ENCODE measurements at places on chromosomes 4 and X.

DNA sequence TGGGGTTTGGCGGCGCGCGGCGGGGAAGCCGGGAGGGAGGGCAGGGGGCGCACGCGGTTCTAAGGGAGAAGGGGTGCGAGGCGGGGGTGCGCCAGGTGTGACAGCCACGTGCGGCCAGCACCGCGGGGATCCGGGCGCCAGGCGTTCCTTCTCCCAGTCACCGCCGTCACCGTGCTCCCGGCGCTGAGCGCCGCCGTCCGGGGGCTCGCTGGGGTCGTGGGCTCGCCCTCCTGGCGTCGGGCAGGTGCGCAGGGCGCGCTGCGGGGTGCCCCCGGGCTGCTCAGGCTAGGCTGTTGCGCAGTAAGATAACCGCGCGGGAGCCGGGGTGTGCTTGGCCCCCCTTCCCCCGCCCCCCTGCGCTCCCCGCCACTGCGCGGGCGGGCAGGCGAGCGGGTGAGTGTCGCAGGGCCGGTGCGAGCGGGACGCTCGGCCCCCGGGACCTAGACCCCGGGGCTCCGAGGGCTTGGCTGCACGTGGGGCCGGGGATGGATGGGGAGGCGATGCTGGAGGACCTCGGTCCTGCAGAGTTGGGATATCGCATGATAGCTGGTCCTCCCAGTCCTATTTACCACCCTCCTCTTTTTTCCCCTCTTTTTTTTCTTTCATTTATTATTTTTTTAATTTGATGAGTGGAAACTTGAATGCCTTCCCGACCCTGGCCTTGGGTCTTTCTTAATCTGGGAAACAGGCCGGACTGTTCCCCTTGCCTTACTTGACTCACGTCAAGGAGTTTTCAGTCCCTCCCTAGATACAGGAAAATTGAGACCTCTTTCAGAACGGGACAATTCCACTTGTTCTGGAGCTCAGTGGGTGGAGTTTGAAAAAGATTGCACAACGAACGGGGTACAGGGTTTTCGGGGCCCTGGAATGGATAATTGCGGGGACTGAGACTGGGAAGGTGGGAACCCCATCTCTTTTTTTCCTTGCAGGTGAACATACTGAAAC is 797 bp downstream of the TXLNG start:
- DNase-seq: no peak

DNA sequence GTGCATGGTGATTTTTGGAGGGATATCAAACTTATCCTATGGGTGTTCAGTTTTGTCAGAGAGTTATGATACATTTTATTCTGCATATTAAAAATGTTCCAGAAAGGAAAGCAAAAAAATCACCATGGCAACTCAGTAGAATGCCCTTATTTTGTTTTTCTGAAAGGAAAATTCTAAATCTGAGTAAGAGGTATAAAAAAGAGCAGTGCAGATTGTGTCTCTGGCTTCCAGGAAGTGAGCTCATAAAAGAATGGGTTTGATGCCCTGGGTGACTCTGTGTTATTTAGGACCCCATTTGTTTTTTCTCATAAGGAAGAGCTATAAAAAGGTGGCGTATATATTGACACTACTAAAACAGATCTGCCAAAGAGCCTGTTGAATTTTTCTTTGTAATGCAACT is 128.8 kb downstream of the UCHL1 start:
- DNase-seq: no peak

- DNase-seq: no peak
Measured at GRCh38 chr4:164700471-164700870, 53.5 kb upstream of the SMIM31 start.

DNA sequence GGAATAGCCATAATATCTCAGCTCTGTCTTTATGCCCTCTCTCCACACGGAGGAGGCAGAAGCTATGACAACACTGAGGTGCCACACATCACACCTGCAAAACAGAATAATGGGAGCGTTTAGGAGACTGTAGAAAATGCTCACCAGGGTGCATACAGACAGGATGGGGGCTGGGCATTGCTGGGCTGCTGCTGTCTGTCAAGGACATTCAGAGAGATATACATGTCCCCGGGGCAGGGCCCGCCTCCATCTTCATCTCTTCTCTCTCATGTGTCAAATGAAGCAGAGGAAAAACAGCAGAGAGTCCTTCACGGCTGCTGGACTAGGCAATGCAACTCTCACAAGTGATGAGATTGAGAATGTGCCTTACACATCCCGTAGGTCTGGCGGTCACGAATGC is 65.3 kb upstream of the DHRSX start:
- DNase-seq: no peak

GRCh38 chr4:7210824-7211223 is 18.5 kb downstream of the SORCS2 start:
- no peak for DNase-seq

DNA sequence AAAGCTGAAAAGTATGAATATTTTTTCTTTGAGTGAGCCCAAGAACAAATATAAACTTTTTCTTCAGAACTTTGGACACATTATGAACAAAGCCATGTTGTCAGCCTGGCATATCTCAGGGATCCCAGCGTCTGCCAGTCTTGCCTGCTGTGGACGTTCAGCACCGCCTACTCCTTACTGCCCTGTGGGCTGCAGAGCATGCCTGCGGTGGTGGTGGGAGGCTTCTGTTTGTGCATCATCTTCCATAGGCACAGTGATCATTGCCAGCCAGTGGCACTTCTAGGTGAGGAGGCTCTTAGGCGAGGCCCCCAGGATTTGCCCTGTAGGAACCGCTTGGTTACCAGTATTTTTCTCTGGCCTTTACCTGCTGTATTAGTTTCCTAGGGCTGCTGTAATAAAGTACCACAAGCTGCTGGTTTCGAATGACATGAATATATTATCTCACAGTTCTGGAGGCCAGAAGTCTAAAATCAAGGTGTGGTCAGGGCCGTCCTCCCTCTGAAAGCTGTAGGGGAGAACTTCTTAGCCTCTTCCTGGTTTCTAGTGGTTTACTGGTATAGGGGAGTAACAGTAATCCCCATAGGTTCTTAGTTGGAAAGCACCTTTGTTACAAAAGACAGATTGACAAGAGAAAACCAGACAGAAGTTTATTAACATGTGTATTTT is 15.4 kb downstream of the ANXA3 start:
- peak; percentile 39 for DNase-seq

GRCh38 chr4:46999566-46999965 is 6.2 kb upstream of the GABRA4 start:
- no peak for DNase-seq

DNA sequence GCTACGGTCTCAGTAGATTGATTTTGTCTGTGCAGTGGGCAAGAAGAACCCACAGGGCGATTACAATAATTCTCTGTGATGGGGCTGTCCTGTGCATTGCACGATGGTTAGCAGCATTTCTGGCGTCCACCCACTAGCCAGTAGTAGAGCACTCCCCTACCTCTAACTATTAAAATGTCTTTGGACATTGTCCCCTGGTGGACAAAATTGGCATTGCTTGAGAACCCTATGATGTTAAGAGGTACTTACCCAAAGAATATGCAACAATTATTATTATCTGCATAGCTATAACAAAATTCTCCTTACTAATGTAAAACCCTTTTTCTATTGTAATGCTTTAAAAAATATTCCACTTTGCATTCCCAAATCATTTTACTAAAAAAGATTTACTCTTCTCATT is 109.5 kb upstream of the VCX3A start:
- no peak for DNase-seq

- no peak for DNase-seq
Measured at GRCh38 chrX:49040376-49040955, 2.7 kb downstream of the TFE3 start.

- no peak for DNase-seq
Measured at GRCh38 chr4:75679876-75680575, 6.8 kb upstream of the G3BP2 start.

DNA sequence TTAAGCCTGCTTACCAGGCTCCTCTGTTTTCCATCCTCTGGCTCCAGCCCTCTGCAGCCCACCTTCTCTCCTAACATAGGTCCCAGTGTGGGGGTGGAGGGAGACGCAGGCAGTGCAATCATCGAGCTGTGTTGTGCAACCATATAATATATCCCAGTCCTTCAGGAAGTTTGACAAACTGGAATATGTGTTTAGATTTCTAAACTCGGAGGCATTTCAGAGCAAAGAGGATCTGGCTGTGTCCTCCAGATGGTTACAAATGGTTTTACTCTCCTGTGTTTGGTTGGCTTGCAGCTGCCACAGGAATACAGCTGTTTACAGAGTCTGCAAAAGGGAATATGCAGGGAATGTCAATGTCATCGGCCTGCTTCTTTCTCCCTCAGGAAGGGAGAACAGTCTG is 195.3 kb upstream of the LNX1 start:
- DNase-seq: peak; percentile 31

GRCh38 chrX:88366314-88366713 is 380.7 kb upstream of the CPXCR1 start:
- DNase-seq: no peak

GRCh38 chrX:87664381-87664780 is 146.8 kb downstream of the KLHL4 start:
- DNase-seq: peak; percentile 8

DNA sequence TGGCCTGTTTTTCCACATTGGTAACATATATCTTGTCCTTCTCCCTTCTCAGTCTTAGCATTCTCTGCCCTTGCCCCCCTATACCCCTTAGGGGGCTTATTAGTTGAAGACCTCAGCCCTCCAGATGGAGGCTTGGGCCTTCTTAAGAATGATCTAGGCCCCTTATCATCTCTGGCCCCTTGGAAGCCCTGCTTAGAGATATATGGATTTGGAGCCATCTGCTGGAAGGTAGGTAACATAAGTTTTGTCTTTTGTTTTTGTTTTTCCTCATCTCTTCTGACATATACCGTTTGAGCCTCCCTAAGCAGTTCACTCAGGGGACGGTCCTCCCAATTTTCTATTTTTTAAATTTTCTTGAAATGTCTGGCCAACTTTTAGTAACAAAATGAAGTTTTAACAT is 48.3 kb upstream of the NAP1L2 start:
- DNase-seq: peak; percentile 1

DNA sequence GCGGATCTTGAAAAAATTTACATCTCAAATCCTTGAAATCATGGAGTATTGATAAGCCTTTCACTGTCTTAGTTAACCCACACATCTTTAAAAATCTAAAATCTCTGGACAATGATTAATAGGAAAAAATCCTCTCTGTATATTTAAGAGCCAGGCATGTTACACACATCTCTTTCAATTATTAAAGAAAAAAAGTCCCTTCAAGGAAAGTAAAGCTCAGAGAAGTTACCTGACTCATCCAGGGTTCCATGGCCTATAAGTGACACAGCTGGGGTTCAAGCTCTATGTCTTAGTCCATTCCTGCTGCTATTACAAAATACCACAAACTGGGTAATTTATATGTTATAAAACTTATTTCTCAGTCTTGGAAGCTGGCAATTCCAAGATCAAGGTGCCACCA is 14.2 kb upstream of the FGF16 start:
- DNase-seq: no peak

- no peak for DNase-seq
Measured at GRCh38 chrX:15277604-15278003, 7.7 kb upstream of the ASB9 start.

DNA sequence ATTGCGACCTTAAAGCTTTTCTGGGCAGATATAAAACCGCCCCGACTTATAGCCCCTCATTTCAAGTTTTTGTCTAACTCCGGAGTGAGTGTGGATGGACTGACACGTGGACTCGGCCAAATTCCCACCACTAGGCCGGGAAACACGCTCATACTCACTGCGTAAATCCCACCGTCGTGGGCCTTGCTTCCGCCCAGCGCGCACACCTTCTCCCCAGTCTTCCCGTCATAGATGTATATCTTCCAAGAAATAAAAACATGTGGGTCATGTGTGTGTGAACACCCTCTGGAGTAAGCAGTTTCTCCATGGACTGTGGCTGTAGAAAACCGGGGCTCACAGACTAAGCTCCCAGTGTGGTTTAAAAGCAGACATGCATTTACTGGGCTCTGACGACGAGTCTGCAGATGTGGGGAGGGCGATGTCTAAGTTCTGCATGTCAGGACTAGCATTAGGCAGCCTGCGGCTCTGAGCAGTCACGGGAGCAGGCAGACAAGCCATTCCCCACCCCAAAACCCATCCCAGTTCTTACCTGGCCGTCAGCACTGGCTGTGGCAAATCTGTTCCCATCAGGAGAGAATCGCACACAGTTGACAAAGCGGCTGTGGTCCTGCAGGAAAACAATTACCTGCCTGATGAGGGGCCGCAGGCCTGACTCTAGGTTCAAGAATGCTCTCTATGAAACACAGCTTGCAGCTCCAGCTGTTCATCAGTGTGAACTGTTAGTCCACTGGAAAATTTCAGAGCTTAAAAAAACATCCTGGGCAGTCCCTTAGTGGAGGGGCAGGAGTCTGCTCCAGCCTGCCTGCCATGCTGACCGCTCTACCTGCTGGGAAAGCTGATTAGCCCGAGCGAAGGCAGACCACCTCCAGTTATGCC is 28.2 kb downstream of the WDR1 start:
- DNase-seq: no peak

- DNase-seq: no peak
Measured at GRCh38 chrX:143788265-143788664, 67.7 kb upstream of the SPANXN2 start.

GRCh38 chr4:384311-385010 is 46.8 kb downstream of the ZNF141 start:
- no peak for DNase-seq

- no peak for DNase-seq
Measured at GRCh38 chr4:82123934-82124333, 249.9 kb downstream of the HNRNPD start.

DNA sequence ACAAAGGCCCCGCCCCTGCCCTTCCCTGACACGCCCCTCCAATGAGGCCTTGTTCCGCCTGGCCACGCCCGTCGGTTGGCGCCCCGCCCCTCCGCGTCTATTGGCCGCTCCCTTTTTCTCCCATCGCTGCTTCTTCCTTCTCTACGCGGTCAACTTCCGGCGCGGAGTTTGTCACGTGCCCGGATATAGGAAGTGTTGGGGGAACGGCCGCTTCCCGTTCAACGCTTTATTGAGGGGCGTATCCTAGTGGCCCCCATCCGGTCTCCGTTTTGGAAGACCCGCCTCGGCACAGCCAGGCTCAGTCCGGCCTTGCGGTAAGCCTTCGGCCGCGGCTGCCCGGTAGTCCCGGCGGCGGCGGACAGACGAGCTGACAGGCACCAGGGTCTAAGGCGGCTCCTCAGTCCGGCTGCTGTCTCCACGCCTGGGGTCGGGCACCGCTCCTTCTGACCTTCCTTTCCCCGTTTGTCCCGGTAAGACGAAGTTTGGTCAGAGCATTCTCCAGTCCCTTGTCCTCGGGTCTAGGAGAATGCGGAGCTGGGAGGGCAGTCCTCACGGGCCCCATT is at the start of gene EXOC1:
Gene EXOC1, plus strand, starts transcription at position 165 of the 563 bp plus-strand sequence. CDS start 4,676 bp downstream, outside the sequence.
- DNase-seq: peak; percentile 95

DNA sequence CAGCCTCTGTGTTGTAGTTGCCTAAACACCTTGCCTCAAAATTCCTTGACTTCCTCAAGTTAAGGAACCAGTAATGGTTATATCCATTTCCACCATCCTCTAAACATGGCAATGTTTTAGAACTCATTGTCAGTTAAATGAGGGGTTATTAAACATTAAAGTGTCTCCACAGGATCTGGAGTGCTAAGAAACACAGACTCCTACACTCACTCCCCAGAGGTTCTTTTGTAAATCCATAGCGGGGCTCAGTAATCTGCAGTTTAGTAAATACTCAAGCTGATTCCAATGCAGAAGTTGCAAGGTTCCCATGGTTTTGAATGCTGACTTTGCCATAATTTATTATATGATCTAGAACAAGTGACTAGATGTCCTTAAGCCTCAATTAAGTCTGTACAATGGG is 245.5 kb downstream of the GPAT3 start:
- no peak for DNase-seq

All from NCI-H510A treated with DMSO at 0.1 percent for 48 hours (cell line).